NCI-H1436 treated with DMSO at 0.1 percent for 48 hours (cell line): ENCODE measurements at places on chromosomes 1 and 21.

GRCh38 chr1:160108888-160109662 is 6.5 kb upstream of the ATP1A2 start:
- DNase-seq, result no peak

GRCh38 chr1:216788671-216789070 is 65.4 kb upstream of the ESRRG start:
- no peak for DNase-seq

DNA sequence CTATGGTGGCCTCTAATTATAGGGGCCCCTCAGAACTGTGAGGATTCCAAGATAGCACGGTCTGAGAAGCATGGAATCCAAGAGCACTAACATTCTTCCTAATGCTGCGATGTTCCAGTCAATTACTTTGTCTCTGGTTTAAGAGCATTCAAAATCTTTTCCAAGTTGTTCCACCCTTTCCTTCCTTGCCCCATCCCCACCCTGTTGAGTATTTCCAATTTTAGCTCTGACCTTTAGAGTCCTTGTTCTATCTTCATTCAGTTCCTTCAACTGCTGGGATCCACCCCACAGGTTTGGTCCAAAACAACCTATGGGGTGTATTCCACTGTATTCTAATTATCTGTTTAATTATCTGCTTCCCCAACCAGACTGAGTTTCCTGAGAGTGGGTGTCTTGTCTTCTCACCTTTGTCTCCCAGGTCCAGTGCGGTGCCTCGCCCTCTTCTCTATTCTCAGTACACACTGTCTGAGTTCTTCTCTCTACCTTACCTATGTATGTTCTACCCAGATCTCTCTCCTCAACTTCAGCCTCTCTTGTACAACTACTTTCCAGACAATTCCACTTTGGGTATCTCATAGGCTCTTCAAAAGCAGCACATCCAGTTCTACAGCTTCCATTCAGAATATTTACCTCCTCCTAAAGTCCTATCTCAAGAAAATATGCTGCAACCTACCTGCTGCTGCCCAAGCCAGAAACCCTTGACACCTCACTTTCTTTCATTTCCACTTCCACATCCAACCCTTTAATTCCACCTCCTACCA is 25.0 kb upstream of the BCL9 start:
- DNase-seq, result no peak

- DNase-seq, result no peak
These were observed 83.1 kb downstream of the ESRRG start for GRCh38 chr1:216640100-216640499.

- no peak for DNase-seq
These were observed 2.7 kb downstream of the RNASEL start for GRCh38 chr1:182586380-182586779.

GRCh38 chr21:34091032-34091431 is 17.7 kb downstream of the MRPS6 start:
- DNase-seq, result no peak

DNA sequence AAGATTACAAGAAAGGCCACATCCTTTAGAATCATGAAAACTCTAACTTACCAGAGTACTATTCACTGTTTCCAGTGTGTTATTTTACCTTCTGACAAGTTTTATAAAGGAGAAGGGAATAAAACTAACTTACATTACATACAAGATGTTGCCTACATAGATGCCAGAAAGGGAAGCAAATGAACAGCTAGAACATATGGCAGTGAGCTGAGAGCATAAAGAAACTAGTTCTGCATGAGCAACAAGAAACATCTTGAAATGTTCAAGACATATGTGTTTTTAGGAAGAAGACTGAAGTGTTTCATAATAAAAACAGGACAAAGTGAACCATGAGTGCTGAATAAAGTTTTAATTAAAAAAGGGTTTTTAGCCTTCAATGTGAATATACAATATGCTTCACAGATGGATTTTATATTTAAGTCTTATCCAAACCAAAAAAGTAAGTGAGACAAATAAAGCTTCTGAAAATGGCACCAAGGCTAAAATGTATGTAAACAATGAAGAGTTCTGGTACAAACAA is 39.4 kb downstream of the SLC5A9 start:
- no peak for DNase-seq

GRCh38 chr21:33021667-33022066 is 4.1 kb upstream of the OLIG2 start:
- no peak for DNase-seq
